Amygdala (tissue), 56 donors: ENCODE measurements at places on chromosomes 4 and X.

DNA sequence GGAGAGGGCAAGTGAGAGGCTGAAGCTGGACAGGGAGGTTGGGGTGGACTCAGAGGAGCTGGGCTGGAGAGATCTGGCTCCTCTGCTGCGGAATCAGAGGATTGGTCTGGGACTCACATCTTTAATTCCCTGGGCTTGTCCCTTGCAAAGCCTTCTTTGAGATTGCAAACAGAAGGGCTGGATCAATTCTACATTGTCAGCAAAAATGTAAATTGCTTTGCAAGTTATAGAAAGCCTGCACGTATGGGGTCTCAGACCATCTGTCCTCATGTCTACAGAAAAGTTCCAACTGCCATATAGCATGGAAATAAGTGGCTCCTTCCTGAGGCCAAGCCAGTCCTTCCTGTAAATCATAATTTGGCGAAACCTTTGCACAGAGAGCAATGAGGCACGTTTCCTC is 449.6 kb downstream of the UBE2NL start:
- no peak for DNase-seq

GRCh38 chr4:156790866-156791265 is 180.7 kb downstream of the PDGFC start:
- no peak for DNase-seq

GRCh38 chr4:8746523-8747466 is 124.8 kb downstream of the HMX1 start:
- no peak for DNase-seq

GRCh38 chrX:73562458-73562857 is 539 bp upstream of the CHIC1 start:
- DNase-seq: no peak

DNA sequence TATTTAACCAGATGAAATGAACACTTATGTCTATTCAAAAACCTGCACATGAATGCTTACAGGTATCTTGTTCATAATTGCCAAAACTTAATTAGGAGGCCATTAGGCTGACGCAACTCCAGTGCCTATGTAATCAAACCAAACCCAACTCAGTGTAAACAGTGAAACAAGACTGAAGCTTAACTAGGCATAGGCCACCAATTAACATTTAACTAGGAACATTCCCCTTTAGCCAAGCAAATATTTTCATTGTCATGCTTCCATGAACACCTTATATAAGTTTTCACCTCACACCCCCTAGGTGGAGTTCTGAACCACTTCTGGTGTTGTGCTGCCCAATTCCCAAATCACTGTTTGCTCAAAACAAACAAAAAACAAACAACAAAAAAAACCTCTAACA is 686.0 kb downstream of the STPG2 start:
- no peak for DNase-seq

DNA sequence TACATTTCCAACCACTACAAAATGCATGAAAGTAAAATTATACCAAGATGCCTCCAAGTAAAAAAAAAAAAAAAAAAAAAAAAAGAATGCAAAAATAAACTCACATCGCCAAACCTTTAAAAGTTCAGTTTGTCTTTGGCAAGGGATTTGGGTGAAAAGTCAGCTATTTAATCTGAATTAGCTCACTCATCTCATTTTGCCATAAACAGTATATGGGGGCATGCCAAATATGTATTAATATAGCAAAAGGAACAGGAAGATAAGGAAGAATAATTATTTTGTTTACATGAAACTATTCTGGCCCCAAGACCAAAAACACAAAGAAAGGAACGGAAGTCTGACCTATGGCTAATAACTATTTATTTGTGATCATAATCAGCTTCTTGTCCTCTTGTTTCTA is 114.7 kb upstream of the SLC6A14 start:
- no peak for DNase-seq

GRCh38 chr4:95120456-95120855 is 362.7 kb downstream of the BMPR1B start:
- DNase-seq: no peak

DNA sequence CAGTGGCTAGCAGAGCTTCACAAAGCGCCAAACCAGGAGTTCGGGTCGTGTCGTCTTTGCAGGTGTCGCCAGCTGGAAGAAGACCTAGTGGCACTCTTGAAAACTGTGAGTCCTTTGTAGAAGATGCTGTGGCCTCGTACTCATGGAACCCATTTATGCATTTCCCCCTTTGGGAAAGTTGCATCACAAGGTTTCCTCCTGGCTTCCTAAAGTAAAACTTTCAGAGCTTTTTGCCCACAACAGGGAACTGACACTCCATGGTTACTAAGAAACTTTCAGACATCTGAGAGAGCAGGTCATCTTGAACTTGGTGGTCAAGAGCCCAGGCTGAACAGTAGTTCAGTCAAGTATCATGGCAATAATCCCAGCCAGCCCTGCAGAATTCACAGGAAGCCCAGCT is 15.9 kb upstream of the NOCT start:
- no peak for DNase-seq

- DNase-seq: no peak
Measured at GRCh38 chr4:98571161-98571786, 87.1 kb downstream of the TSPAN5 start.

DNA sequence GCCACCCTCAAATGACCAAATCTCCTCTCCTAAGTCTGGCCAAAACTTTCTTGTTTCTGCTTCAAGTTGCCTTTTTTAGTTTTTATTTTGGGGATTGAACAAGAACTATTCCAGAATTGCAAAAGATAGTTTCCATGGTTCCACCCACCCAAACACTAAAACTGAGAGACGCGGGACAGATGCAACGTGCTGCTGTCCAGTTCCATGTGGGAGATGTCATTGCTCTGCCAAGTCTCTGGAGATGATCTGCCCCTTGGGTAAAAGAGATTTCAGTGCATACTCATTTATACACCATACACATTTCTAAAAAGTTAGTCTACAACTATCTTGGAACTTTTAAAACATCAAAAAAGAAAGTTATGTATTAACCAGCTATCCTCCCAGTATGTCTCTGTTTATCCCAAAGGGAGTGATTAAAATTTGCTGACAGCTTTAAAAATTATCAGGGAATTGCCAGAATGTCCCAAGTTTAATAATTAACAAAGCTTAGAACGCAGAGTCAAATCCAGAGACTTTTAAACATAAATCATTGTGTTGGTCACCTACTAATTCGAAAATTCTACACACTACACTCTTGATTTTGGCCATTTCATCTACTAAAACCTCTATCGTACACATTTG is 3.2 kb downstream of the MAOB start:
- no peak for DNase-seq

DNA sequence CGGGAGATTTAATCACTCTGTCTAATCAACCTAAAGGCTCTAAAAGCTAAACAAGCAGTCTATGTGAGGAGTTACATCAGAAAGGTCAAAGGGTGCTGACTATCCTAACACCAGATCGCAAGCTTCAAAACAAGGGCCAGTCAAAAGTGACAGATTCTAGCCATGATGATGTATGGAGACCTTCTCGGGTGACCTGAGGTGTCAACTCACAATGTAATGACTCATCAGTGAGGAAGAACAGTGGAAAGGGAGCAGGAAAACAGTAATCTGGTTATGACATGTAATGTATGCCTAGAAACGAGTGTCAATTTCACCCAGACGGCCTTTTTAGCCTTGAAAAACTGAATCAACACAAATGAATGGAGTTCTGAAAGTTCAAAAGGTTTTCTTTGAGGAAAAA is 375.3 kb downstream of the IDS start:
- no peak for DNase-seq

DNA sequence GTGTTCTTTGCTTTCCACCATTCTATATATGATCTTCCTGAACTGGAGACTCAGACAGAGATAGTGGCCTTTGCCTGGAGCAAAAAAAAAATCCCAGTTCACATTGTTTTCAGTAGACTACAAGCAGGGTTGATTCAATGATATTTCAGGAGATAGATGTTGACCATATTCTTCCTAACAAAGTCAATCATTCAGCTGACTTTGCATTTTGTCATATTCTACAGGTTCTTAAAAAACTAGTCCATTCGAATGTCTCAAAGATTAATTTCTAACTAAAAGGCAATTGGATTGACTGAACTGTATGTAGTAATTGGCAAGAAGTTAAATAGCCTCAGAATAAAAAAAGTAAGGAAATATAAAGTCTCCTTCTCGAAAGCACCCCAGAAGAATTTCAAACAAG is 479.5 kb downstream of the NKX6-1 start:
- no peak for DNase-seq
